ENCODE measurements at places on chromosomes 1 and 21.

DNA sequence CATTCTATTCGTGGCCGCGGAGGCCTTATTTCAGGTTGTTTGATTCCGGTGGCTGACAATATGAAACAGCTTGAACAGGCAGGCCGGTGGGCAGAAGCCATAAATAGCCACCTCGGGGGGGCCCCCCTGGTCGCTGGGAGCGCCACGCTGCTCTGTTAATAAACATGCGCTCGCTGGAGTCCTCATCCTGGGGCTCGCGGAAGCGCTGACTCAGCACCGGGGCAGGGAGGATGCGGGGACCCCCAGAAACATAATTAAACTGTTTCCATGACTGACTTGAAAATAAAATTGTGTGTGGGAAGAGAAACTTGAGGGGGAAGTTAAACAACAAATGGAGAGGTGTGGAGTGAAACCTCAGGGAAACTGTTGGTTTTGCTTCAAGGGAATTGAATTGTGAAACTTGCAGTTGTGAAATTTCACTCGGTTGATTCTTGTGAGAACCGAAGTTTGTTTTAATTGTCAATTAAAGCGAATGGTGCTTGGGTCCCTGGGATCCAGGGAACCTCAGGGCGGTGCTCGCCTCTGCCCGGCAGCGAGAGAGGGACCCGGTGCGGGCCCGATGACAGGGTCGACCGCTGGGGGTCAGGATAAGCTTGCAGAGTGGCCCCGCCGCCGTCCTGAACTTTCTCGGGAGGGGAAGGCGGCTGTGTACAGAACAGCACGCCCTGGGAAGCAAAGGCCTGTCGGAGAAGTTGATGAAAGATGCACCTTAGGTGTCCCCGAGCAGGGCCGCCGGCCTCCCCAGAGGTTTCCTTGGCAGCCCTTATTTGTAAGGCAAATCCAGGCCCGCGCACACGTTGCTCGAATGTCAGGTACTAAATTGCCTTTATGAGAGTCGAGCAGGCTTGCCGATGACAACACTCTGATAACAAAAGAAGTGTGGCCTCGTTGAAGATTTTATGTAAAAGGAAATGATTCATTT lies 176.9 kb upstream of the LMO4 start:
- peak; percentile 38 for DNase-seq

- peak; percentile 60 for DNase-seq
Observed at GRCh38 chr21:42974832-42975820, 764 bp downstream of the PKNOX1 start.

DNA sequence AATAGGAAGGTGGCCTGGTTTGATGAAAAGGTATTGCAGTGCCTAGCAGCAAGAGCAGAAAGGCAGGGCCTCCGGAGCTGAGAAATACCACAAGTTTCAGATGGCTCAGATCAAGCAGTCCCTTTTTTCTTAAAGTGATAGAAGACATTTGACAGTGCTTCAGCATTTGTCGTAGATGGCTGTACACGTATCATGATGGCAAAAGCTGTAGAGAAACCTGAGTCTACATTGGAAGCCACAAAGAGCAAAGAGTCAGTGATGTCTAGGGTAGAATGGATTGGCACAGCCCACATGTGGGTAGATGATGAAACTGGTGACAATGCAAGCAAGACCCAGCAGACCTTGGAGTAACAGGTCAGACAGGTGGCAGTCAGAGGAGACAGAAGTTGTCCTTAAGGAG lies 101.3 kb upstream of the ARTN start:
- no peak for DNase-seq

DNA sequence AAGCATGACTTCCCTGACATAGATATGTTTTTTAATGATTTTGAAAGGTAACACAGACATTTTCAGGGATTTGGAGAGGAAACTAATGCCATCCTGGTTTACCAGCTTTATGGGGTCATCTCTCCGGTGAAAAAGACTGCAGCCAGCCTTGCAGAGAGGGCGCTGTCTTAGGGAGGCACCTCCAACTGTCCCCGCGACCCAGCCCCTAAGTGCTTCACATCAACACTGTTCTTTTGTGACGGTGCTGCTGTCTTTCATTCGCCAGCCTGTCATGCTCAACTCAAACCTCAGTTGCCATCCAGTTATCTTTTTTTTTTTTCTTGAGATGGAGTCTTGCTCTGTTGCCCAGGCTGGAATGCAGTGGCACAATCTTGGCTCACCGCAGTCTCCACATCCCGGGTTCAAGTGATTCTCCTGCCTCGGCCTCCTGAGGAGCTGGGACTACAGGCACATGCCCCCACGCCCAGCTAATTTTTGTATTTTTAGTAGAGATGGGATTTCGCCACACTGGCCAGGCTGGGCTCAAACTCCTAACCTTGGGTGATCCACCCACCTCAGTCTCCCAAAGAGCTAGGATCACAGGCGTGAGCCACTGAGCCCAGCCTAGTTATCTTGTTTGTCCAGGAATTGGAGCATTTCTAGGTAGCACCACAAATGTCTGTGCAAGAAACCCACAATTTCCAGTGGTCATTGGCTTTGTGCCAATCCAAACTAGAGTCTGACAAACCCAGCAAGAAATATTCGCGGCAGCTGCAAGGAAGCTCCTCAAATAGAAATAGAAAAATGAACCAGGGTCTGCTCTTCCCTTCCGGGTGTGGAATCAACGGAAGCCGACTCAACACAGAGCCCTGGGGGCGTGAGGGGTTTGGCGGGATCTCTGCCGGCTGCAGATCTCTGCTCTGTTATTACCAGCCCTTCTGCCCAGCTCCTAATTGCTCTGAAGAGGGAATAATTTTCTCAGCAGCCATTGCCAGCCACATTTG lies 24.2 kb downstream of the PDE9A start:
- DNase-seq, result no peak

DNA sequence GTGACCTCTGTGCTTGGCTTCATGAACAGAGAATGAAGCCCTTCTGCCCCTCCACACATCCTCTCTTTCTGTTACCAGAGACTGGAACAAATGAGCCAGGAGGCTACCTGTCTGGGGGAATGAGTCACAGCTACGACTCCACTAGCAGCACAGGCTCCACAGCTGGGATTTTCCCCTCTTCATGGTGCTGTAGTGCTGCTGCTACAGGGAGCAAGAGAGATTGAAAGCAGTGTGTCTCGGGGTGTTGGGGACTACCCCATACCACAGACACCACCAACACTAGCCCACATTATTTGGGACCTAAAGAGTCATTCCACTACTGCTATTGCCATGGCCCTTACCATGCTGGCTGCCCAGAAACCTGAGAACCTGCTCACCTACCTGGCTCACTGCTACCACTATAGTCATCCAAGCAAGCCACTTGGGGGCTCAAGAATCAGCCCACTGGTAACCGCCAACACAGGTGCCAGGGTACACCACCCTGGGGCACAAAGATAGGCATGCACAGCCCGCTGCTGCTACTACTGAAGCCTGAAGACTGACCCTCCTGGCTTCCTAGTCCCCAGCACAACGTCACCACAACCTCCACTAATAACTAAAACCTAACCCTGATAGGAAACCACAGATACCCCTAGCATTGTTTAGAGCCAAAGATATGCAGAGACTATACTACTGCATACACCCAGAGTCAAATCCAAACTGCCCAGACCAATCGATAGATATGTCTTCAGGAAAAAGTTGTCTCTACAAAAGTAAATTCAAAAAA lies 17.7 kb downstream of the CD1E start:
- DNase-seq, result peak; percentile 15

DNA sequence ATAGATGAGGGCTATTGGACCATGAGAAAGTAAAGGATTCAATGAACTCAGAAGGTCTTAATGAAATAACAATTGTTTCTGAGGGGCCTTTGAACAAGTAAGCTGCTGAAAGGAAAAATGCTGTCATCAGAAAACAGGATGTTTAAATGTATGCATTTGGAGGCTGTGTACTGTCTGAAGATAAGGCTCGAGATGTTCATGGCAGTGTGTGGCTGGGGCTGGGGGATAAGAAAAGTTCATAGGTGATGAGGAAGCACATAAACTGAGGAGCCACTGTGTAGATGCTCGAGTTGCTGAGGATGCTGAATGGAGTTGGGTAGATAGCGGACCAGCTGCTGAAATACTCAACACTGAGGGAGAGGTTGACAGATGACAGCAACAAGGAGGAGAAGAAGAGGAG lies 17.8 kb downstream of the THEM4 start:
- no peak for DNase-seq

DNA sequence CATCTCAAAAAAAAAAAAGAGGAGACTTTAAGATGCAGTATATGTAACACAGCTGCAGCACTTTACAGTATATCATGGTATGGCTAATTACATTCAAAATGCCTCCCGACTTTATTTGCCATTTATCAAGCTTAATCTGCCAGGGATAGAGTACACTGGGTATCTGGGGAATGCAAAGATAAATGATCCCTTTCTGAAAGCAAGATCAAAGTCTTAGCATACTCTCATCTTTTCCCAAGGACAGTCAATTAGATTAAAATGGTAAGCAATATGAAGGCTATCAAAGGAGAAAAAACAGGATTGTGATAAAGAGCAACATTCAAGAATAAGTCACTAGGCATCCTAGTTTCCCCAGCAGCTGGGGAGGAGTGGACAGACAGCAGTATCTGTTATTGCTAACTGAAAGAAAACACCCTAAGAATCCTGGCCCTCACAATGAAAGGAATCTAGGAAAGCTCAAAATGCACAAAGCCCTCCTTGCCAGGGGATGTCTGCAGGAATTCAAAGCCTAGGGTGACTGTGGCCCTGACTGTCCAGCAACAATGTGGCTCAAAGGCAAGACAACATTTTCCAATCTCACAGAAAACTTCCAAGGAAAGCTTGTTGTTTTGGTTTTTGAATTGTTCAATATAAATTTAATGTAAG lies 56.7 kb upstream of the RAP1GAP start:
- DNase-seq, result no peak

DNA sequence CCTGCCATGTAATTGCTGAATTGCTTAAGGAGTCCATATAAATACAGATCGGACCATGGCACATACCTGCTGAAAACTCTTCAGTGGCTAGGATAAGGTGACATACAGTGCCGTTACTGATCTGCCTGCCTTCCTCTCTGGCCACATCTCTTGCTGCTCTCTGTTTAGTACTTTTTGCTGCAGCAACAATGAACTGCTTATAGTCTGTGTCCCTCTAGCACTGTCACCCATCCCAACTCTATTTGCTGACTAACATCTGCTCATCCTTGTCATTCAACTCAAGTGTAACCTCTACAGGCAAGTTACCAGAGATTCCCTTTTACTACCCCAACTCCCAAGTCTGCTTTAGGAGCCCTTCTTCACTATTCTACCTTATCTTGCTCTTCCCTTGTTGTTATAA lies 65.6 kb downstream of the GTF2B start:
- DNase-seq, result no peak

DNA sequence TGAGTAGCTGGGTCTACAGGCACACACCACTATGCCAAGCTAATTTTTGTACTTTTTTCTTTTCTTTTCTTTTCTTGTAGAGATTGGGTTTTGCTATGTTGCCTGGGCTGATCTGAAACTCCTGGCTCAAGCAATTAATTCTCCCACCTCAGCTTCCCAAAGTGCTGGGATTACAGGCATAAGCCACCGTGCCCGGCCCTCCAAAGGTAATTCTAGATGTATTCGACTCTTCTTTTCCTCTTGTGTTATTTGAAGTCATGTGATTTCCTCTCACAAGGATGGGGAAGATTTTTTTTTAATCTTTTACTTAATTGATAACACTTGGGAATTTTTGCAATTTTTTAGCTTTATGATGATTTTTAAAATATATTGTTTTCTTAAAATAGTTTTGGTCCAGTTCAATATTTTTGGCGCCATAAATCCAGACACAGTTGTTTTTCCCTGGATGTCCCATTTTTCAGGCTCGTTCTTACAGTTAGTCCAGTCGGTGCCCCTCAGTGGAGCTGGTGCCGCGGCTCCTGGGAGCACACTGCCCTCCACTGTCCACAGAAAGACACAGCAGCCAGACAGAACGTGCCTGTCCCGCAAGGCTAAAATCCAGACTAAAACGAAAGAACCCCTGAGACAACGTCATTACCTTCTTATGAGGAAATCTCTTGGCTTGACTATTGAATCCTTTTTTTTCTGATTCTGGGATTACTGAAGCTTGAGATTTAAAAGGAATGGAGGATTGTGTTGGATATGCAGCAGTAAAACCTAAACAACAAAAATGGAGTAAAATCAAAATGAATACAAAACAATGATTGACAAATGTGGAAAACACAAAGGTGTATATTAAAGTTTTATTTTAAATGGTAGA lies 22.4 kb downstream of the STPG1 start:
- DNase-seq, result peak; percentile 46

Data from activated T-cell treated with anti-CD3 and anti-CD28 coated beads for 24 hours (primary cell).